Stimulated activated CD4-positive, alpha-beta T cell treated with anti-CD3 and anti-CD28 coated beads, Interleukin-15, amount 100 ng/mL, for 48 hours (primary cell): ENCODE measurements at places on chromosomes 16 and 17.
A peak's percentile ranks its signal among the peaks of the same experiment; 100 is the strongest.

DNA sequence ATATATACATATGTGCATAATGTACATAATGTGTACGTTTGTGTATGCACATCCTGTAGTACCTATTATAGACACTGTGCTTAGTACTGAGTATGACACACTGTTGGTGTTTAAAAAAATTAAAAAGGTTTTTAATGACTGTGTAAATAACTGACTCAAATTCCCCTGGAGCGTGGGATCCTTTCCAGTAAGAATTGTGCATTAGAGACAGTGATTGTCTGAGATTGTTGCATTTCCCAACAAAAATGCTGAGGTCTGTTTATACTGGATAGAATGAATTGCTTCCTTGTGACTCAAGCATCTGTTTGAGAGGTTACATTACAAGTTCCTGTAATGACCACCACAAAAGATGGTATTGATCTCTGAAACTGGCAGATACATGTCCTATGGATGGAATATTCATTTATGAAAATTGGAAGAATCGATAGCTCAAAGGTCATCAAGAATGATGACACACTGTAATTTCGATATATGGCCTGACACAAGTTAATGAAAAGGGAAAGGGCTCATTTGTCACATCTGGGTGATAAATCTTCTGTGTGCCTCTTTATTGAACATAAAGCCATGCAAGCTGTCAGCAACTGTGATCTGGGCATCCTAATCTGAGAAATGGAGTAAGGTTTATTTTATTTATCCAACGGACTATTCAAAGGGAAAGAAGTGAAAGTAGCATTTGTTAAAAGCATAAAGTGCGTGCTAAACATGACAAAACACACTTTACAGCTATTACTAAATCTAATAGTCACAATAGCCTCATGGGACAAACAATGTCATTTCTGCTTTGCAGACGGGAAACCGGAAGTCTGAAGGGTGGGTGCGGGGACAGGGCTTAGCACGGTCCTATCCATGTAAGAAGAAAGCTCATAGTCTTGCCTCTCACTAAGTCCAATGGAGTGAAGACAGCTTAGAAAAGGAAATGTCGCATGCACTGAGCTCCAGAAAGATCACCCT, 228.8 kb downstream of the CDH11 start:
- DNase-seq: no peak

GRCh38 chr16:48617711-48618148, 7.8 kb upstream of the N4BP1 start:
- no peak for DNase-seq

- DNase-seq: no peak
Observed at GRCh38 chr16:9791556-9791955, 390.7 kb downstream of the GRIN2A start.

DNA sequence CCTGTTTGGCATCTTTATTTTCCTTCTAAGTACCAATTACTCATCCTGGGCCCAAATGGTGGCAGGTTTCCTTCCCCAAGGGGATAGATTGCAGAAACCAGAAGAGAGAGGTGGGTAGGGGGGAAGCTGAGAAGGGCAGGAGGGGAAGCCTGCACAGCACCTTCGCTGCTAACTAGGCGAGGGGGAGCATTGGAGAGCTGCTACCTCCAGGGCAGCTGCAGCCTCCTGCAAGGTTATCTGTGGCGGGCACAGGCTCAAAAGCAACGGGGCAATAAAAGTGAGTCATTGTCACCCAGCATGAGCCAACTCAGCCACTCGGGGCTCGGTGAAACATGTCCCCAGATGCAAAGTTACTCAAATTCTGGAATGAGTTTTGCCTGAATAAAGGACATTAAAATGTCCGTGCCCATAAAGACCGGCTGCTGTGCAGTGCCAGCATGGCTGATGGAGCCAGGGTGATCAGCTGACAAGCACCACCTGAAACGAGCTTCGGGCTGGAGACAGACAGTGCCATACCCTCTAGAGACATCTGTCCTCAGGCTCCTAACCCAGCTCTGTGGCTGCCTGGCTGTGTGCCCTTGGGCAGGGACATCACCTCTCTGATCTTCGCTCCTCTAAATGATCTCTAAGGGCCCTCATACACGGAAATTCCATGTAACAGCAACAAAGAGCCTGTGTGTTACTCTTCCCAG, 68.1 kb upstream of the GRIN2A start:
- DNase-seq: no peak

- no peak for DNase-seq
Observed at GRCh38 chr16:82641336-82641984, 14.7 kb downstream of the CDH13 start.

DNA sequence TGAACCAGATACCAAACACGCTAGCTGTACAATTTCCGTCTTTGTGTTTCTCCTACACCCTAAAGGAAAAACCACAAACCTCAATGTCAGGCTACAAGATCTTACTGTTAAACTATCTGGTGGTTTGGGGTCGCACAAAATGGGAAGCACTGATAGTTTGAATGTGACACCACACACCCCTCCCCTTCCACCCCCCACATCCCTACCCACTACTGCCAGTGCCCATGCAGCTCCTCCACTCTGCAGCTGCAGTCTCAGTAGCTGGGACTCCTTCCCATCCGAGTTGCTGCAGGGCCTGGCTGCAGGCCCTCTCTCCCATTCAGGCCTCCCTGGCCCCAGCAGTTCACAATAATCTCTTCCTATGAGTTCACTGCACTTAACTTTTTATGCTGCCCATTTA, 18.4 kb downstream of the TRAP1 start:
- DNase-seq: no peak

GRCh38 chr17:67528751-67529436, 151.8 kb downstream of the PITPNC1 start:
- no peak for DNase-seq

DNA sequence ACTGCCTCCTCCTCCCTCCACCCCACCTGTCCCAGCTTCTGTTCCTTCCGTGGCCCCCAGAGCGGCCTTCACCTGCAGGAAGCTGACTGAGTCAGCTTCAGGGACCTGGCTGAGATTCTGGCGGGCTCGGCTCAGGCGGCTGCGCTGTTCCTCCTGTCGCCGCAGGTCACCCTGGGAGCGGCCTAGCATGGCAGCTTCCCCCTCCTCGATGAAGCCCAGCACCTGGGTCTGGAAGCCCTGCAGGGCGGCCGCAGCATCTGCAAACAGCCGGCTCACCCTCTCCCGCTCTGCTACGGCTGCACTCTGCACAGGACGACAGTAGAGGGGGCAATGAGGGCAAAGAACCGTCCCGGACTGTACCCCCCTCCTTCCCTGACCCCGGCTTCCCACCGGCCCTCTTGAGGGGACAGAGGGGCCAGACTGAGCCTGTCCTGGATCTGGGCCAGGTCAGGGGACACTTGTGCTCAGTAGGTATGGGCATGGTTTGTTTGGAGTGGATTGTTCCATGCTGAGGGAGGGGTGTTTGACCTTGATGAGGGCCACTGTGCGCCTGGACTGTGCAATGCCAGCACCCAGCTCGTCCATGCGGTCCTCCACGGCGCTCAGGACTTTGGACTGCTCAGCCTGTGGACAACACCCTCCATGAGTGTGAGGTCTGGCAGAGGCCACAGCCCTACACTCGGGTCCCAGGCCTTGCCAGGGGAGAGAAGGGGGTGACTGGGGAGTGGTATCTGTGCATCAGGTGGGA, 2.0 kb downstream of the TRIM47 start:
- no peak for DNase-seq

- no peak for DNase-seq
Observed at GRCh38 chr17:30433514-30433913, 43.7 kb upstream of the GOSR1 start.

- DNase-seq: no peak
Observed at GRCh38 chr16:87540072-87540896, 47.5 kb upstream of the ZCCHC14 start.

GRCh38 chr17:13598353-13599167, 3.2 kb downstream of the HS3ST3A1 start:
- DNase-seq: no peak

GRCh38 chr17:65750166-65750565, 188.7 kb upstream of the AXIN2 start:
- DNase-seq: no peak

GRCh38 chr17:50200457-50201275, 765 bp downstream of the COL1A1 start:
- peak; percentile 79 for DNase-seq

GRCh38 chr16:22304411-22304810, 7.2 kb downstream of the POLR3E start:
- no peak for DNase-seq

DNA sequence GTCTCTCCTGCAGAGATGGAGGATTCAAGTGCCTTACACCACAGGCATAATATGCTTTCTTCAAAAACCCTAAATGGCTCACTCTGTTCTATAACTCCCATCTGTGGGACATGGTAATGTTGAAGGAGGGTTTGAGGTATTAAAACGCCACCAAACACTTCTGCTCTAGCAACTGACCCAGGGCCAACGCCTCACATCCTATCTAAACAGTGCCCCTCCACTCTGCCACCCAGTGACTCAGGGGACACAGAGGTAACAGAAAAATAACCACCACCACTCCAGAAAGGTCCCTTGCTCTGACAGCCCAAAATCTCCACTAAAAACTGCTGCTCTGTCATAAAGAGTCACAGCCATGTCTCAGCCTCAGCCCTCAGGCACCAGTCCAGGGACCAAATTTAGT, 17.7 kb downstream of the NPRL3 start:
- no peak for DNase-seq

DNA sequence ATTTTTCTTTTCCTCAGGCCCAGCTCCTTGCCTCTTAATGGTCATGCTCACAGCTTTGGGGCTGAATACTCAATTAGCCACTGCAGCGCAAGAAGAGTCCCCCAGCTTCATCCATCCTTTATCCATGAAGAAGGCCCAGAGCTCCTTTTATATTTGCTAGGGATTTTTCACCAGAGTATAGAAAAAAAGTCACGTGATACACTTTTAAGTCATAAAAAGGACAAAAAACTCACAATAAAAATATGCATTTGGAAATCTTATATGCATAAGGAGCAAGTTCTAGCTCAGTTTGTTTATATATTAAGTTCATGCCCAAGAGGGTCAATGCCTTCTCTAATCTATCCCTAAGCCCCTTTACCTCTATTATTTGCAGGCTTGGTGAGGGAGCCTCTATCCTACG, 254.1 kb downstream of the CA10 start:
- no peak for DNase-seq

- no peak for DNase-seq
Observed at GRCh38 chr16:52070341-52071057, 476.4 kb downstream of the TOX3 start.

- no peak for DNase-seq
Observed at GRCh38 chr17:77329741-77330531, 189.2 kb downstream of the SEC14L1 start.

GRCh38 chr17:77888242-77889134, 70.0 kb upstream of the TNRC6C start:
- DNase-seq: no peak

DNA sequence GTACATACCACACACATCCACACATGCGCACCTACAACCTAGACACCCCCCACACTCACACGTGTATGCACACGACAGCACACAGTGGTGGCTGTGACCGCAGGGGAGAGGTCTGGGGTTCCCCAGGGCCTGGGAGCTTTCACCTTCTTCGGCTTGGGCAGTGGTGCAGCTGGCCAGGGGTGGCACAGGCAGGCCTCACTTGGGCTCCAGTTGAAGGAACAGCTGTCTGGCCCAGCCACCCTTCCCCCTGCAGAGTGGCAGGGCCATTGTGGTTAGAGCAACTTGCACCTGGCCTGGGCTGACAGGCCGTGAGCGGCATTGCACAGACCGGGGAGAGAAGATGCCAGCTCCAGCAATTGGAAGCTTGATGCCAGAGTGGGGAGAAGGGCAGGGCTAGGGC, 114.5 kb upstream of the GSE1 start:
- DNase-seq: no peak

GRCh38 chr17:82241183-82241925, 12.5 kb downstream of the SLC16A3 start:
- DNase-seq: peak; percentile 56

DNA sequence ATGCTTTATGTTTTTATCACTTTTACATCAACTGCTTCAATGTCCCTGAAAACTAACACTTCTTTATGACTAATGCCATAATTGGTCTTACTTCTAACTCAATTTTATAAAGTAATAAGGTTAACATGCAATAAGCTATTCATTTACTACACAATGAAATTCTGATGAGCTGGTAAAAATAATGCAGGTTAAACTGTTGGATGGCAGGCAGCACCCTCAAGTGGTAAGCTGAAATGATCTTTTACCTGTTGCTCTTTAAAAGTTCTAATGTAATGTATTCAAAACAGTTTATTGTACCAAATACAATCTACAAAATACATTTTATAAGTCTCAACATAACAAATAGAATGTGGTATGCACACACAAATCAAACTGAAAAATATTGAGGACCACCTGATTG, 1280.3 kb downstream of the CDH8 start:
- no peak for DNase-seq

GRCh38 chr16:28291651-28292626, at the start of gene SBK1:
Gene SBK1, plus strand, starts transcription at chr16:28292525. Its CDS starts 24,867 bp downstream, at chr16:28317392.
- DNase-seq: peak; percentile 74

GRCh38 chr17:35514564-35514963, 22.9 kb downstream of the SLFN12L start:
- no peak for DNase-seq

GRCh38 chr17:36856222-36856621, 81.1 kb upstream of the LHX1 start:
- DNase-seq: no peak

DNA sequence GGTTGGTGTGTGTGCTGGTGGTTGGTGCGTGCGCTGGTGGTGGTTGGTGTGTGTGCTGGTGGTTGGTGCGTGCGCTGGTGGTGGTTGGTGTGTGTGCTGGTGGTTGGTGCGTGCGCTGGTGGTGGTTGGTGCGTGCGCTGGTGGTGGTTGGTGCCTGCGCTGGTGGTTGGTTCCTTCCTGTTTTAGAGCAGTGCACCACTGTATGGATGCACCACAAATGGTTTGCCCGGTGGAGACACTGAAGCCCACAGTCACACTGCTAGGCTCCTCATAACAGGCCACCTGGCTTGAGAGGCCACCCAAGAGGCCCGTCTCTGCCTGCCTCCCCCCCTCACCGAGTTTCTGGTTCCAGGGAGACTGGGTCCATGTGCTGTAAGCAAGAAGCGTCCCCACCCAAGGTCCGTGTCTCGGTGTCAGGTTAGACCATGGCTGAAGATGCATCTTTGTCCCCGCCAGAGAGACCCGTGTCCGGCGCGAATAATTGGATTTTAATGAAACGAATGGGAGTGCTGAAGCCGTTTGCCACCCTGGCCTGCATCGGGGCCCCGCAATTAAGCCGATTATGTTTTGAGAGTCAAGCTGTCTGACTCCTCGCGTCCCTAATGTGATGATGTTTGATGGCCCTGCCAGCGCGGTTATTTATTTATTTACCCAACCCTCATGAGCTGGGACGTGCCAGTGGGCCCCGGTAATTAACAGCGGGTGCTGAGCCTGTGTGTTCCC, 161.3 kb upstream of the GSE1 start:
- no peak for DNase-seq

GRCh38 chr16:68088130-68088972, 3.2 kb downstream of the NFATC3 start:
- DNase-seq: no peak

GRCh38 chr16:23840310-23840709, 4.5 kb downstream of the PRKCB start:
- no peak for DNase-seq

DNA sequence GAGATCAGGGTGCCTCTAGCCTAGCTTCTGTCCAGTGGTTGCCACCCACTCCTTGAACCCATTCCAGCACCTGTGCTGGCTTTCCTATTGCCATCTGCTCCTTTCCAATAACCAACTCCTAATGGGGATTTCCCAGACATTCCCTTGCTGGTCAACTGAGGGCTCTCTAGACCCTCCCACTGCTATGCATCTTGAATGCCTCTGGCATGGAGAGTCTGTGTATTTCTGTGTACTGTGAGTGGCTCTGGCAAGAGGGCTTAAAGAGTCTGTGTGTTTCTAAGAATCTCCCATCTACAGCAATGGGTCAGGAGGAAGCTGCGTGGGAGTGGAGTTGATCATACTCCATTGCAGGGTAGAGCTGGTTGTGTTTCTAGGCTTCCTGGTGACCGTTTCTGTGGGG, 11.0 kb upstream of the EPN3 start:
- DNase-seq: no peak
